ENCODE measurements at places on chromosomes 1 and 21.
A peak's percentile ranks its signal among the peaks of the same experiment; 100 is the strongest.

- DNase-seq = no peak
Observed at GRCh38 chr1:43482215-43482614, 28.5 kb upstream of the HYI start.

DNA sequence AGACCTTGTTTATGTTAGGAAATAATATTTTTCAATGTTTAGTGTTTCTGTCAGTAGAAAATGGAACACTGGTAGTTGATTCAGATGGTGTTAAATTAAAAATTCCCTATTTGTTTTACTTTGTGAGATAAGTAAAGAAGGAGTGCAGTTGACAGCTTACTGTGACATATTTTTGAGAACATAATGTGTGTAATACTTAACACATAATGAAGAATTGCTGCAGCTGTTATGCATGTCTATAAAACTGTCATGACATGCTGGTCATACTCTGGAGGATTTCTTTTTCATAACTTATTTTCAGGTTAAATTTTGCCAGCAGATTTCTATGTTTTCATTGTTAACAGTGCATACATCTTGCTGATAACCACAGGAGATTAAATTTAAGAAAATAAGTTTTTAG is 296.1 kb downstream of the CTH start:
- no peak for DNase-seq

GRCh38 chr1:89987159-89987819 is 7.6 kb upstream of the ZNF326 start:
- peak; percentile 8 for DNase-seq

GRCh38 chr1:234512451-234512861 is 33.5 kb upstream of the TARBP1 start:
- DNase-seq = no peak

DNA sequence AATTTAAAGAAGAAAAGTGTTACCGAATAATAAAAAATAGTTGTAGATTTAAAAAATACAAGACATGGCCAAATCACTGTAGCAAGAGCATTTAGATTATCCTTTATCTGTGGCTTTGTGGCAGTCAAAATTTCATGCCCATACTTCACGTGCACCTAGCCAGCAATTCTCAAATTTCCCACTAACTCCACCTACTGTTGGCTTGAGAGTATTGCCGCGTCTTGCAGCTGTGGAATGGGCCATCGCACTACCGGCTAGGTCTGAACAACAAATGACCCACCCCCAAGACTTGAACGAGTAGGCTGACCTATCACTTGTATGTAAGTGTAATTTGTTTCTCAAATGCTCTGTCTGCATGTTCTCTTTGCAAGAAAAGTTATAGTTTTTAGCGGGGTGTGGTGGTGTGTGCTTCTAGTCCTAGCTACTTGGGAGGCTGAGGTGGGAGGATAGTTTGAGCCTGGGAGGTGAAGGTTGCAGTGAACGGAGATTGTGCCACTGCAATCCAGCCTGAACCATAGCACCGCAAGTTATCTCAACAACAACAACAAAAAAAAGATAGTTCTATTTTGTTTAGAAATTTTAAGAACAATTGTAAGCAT is 4.1 kb downstream of the KRTAP13-4 start:
- no peak for DNase-seq

DNA sequence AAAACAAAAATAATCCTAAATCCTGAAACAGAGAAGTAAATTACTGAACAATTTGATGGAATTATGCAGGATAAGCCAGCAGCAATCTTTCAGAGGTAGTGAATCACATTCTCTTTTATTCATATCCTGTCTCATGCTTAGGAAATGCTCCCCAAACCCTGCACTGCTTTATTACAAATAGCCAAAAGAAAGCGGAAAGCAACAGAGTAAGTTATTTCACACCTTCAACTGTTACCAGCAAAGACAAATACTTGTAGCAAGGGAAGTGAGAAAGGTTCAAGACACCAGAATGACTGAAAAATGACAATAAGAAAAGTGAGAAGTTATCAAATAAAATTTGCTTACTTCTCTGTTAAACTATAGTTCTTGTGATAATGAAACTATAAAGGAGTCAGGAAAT is 6.2 kb downstream of the ZRANB2 start:
- DNase-seq = no peak

DNA sequence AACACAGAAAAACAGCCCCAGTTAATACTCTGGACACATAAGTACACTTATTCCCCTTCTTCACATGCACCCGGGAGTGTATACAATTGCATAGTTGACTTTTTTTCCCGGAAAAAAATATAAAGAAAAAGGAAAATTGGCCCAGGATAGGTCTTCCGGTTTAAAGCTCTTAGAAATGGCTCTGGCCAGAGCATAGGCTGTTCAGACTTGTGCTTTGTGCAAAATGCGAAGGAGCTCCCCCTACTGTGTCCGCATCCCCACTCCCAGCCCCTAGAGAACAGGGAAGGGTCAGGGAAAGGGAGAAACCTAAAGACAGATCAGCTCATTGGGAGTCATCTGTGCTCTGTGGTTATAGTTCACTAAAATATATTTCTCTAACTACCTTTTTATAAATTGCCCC is 5.5 kb upstream of the MTMR11 start:
- DNase-seq = no peak

GRCh38 chr1:31787261-31787660 is 23.1 kb upstream of the ADGRB2 start:
- no peak for DNase-seq

DNA sequence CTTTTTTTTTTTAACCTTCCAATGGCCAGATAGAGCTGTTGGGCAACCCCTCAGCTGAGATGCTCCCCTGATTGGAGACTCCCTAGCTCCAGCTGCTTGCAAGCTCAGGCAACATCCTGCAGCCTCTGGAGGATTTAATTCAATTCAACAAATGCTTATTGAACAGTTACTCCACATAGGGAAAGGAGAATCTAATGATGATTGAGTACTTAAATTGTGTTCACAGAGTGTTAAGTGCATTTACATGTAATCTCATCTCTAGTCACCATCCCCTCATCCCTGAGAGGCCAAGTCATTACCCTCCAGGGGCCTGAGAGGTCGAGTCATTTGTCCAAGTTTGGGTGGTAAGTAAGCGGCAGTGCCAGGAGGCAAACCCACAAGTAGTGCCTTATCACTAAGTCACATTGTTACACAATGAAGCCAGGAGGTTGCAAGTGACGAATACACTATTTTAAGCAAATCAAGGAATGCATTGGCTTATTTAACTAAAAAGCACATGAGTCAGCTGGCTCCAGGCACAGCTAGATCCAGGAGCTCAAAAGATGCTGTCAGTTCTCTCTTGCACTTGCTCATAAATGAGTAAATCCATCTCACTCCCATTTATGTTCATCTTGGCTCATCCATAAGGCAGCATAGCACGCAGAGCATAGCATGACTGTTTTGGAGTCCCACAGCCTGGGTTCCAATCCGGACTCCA is 64.3 kb downstream of the OPTC start:
- DNase-seq = no peak

DNA sequence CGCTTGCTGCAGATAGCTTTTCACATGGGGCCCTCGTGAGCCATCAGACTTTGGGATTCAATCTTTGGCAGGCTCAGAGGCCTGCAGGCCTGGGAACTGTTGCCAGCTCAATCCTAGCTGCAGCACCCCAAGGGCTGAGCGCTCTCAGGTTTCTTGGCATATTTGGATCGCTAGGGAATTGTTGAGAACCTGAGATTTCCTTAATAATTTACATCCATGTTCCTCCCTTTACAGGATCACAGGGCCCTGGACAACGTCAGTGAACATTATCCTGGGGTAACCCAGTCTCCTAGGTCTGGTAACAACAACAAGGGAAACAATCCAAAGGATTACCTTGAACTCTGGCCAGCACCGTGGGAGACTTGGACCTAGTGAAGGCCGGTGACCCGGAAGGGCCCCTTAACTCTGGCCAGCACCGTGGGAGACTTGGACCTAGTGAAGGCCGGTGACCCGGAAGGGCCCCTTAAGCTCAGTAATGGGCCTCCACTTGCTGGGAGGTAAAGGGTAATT is 49.3 kb upstream of the NEK2 start:
- DNase-seq = no peak

DNA sequence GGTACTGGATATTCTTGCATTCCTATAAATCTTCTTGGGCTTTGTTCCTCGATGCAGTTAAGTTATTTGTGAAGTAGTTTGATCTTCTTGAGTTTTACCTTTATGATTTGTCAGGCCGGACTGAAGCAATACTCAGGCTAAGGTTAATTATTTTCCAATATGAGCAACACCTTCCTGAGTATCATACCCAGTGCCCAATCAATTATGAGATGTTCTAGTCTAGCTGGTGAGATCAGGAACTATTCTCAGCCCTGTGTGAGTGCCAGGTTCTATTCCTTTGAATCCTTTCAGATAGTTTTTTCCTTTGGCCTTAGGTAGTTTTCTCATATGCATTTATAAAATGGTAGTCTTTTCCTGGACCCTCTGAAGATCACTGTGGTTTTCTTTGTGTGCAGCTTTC is 92.5 kb downstream of the SCMH1 start:
- DNase-seq = no peak
